ENCODE measurements at places on chromosomes 12 and 14.

DNA sequence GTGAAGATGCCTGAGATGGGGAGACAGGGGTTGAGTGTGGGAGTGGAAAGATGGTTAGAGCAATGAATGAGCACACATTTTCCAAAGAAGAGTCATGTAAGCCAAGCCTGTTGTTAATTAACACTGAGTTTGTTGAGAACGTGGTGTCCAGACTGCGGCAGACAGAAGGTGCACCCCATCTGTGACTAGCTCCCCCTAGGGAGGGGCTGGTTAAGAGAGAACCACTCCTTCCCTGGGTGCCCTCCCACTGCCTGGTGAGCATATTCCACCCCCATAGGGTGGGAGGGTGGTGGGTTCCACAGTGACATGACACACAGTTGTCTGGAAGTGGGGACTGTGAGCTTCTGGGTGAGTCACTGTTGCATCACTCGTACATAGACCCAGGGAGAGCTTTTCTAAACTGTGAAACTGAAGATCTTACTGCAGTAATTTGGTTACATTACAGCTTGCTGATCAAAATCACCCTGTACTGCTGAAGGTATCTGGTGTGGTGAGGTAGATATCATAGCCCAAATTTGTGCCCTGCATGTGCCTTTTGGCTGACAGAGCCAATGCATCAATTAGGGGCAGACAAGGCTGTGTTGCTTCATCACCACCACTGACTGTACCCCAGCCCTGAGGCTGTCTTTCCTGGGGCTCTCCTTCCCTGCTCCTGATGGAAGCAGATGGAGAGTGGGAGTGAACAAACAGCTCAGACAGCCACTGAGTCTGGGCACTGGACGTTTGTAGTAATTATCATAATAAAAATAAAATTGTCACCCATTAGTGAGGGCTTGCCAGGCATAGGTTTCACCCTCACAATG is 150.9 kb downstream of the EMP1 start:
- no peak for DNase-seq

DNA sequence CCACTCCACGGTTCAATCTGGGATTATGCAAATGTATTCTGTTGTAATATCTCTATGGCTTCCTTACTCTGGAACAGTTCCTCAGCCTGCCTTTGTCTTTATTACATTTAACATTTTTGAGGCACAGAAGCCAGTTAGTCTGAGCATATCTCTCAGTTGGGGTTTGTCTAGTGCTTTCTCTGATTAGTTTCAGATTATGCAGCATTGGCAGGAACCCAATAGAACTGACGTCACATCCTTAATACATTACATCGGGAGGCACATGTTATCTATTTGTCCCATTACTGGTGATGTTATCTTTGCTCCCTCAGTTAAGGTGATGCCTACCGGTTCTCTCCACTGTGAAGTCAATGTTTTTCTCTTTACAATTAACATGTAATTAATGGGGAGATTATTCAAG is 62.4 kb downstream of the PPM1A start:
- peak; percentile 70 for DNase-seq

GRCh38 chr14:45120096-45120495 is 14.2 kb downstream of the FKBP3 start:
- DNase-seq: no peak

- DNase-seq: no peak
Observed at GRCh38 chr12:54273981-54274380, 5.9 kb downstream of the CBX5 start.

DNA sequence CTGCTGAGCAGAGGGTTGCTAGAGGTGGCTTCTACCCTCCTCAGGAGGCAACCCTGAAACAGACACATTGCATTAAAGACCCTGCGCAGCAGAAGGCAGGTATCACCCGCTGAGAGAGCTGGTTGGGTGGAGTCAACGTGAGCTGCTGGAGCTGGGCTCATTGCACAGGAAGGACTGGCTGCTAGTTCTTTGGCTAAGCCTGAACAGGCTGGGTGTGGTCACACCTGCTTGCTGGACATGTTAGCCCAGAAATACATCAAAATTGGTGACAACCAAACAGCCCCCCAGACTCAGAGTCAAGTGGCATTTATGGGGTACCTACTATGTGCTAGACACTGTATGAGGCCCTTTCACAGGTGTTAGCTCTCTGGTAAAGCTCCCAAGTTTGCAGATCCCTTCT is 33.8 kb upstream of the IRF2BPL start:
- DNase-seq: no peak

DNA sequence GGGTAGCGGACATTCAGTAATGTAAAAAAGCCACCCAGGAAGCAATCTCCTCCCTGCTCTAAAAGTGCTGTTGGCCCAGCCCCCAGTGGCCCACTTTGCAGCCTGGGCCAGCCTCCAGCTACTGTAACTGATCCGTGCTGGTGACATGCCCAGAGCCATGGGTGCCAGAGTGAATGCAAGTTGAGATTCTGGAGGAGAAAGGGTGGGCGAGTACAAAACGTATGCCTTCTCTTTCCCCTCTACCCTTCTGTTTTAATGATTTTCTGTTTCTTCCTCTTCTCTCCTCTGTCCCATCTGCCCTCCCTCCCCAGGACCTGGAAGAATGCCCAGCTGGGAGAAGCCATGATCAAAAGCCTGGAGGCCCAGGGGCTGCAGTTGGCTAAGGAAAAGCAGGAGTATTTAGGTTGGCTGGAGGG is 16.9 kb downstream of the PLEKHD1 start:
- peak; percentile 57 for DNase-seq

GRCh38 chr12:127803545-127803944 is 463.4 kb upstream of the TMEM132C start:
- DNase-seq: no peak

DNA sequence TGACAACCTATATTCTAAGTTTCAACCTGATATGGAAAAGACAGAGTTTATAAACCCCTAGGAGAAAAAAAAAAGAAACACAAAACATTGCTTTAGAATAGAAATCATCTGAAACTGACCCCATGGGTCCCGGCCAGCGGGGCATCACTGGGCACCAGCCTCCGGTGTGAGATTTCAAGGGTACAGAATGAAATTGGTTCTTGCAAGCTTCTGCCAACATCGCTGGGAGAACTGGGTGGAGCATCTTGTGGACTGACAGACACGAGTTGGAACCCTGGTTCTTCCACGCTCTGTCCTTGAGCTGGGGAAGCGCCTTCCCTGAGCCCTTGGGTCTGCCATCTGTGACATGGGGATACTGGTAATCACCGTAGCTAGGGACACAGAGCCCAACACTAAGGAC is 173.6 kb downstream of the PHETA1 start:
- no peak for DNase-seq

DNA sequence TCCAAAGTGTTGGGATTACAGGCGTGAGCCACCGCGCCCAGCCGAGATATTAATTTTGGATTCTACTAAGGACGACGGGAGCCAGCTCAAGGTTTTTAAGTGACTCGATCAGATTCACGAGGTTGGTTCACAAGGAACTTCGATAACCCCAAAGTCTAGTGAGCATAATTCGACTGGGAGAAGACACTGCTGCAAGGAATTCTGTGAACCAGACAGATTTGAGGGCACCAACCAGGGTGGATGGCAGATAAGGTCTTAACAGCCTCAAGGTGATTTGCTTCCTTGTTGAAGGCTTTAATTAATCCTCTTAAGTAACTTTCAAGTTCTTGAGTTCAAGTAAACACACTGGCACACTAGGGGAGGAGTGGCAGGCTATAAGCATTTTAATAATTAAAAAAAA is 1.1 kb upstream of the KLHDC2 start:
- peak; percentile 17 for DNase-seq

Data from SK-N-SH (cell line).